NCI-H2171 (cell line): ENCODE measurements at places on chromosomes 13 and 19.

GRCh38 chr13:95697052-95697680 lies 20.2 kb downstream of the DNAJC3 start:
- DNase-seq, result no peak

GRCh38 chr13:96119921-96120320 lies 30.0 kb downstream of the HS6ST3 start:
- no peak for DNase-seq

DNA sequence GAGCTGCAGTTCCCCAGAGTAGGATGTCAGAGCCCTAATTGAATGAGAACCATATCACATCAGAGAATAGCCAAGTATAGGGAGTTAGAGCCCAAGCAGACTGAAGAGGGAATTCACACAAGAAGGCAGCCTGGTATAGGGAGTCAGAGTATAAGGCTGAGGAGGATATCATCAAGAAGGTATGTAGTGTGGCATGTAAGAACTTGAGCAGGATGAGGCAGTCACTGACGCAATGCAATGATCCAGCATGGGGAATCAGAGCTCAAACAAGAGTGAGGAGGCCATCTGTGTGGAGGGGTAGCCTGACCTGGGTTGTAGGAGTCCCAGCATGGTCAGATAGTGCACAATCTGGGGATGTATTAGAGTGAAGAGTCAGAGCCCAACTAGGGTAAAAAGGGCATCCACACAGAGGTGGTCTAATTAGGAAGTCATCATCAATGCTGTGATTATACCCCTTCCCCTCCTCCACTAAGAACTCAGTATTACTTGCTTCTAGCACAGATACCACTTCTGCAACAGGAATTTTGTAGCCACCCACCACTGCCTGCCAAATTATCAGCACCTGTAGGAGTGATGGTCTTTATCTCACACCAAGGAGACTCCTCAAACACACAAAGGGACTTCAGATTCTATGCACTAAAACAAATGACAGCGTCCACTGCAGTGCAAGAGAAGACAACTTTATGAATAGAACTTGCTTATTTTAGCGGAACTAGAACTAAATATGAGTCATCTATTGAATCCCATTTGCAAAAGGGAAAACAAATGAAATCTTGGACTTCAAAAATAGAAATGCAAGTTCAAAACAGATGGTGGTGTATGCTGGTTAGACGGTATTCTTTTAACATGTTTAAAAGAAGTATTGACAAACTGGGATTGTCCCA lies 107.2 kb downstream of the FNDC3A start:
- DNase-seq, result no peak

GRCh38 chr19:11136400-11137101 lies 19.0 kb downstream of the SPC24 start:
- DNase-seq, result no peak

- no peak for DNase-seq
These were observed 746.9 kb downstream of the EFNB2 start for GRCh38 chr13:105788530-105788929.

GRCh38 chr13:112509190-112509589 lies 78.8 kb downstream of the TUBGCP3 start:
- no peak for DNase-seq

DNA sequence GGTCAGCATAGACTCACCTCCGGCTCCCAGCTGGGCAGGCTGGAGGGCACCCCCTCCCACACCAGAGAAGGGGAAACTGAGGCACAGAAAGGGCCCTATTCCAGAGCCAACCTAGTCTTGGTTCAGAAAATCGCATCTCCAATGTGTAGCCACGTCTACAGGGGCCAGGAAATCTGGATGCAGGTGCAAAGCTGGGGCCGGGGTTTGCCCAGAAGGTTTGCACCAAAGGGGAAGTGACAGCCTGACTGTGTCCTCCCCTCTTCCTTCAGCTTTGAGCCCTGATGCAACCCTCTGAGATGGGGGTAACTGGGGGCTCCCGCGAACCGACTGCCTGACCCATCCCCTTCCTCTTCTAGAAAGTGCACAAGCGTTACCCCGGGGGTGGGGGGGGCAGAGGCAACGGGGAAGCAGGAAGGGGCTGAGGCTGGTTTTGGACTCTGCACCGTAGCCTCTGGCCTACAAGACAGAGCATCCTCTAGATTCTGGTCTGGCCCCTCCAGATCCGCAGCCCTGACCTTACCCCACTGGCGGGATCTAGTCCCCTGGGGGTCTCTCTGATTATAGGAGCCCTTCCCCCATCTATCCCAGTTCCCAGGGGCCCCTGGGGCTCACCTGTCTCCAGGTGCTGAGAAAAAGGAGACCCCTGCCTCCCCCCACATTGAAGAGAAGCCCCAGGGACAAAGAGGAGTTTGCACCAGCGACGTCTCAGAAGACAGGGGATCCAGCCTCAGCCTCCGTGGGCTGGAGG lies 1.1 kb upstream of the ONECUT3 start:
- no peak for DNase-seq
